ENCODE measurements at places on chromosomes 13 and 19.

DNA sequence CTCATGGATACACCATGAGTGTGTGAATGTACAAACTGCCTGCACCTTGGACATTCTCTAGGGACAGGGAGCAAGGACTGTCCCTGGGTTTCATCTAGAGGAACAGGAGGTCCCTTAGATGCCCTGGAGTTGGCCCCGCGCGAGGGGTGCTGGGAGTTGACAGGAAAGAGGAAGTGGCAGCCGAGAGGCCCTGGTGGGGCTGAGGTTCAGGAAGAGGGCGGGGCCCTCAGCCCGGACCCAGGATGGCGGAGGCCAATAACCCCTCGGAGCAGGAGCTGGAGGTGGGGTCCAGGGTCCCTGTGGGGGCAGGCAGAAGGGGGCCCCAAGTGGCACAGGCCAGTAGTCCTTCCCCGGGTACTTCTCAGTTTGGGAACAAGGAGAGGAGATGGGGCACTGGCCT lies 6.9 kb downstream of the PKN1 start:
- no peak for DNase-seq

GRCh38 chr13:105329359-105329758 lies 1206.1 kb downstream of the EFNB2 start:
- DNase-seq = no peak

DNA sequence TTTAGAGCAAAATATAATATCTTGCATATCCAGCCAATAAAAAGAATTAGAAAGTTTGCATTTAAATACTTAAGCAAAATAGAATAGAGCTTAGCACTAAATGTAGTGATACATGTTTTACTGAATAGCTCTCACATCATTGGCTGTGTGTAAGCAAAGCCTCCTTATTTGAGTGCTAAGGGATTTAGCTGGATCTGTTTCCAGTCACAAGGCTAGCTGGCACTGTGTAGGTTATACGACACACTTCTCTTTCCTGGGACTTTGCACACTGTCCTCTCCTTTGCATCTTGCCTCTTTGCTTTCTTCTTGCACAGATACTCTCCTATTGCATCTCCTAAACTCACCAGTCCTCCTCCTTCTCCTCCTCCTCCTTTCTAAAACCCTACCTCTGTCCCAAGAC lies 423.8 kb downstream of the KLF5 start:
- DNase-seq = no peak

DNA sequence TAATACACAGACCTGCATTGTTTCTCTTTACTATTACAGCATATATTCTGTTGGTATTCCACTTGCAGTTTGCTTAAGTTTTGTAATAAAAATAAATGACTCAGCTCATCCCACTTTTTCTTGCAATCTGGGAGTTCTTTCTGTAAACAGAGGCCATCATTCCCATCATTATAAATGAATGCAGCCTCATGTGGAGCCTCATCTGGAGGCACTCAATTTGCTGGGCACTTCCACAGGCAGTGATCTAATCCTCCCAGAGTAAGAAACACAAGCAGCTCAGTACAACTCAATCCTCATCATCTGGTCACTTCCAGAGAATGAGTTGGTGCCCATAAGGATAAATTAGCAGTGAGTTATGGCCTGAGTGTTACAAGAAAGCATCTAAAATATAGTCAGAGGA lies 2801.9 kb downstream of the PCDH9 start:
- no peak for DNase-seq
